ENCODE measurements at places on chromosomes 7 and 10.

GRCh38 chr10:31083765-31084184 lies 52.1 kb upstream of the ZNF438 start:
- DNase-seq = peak; percentile 16

DNA sequence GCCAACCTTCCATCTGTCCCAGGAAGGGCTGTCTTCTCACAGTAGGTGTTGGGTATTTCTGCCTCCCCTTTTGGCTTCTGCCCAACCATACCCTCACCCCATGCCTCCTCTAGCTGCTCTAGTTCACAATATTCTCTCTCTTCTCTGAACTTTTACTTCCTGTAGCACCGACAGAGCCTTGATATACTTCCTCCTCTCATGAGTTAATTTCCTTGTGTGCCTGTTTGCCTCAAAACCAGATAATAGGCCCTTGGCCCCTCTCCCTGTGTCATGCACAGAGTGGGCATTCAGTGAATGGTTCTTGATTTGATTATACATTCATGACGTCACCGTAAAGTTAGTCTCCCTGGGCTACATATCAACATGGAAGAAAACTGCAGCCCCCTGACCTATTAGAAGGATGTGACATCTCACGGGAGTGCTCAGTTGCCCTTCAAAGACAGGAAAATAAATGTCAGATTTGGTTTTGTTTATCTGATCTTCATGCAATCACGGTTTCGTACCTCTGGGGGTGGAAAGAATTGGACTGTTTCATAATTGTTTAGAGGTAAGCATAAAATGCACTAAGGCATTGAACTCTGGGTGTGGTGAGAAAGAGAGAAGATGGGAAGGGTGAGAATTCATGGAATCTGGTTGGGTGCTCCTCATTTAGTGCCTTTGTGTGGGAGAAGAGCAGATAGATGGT lies 127.7 kb downstream of the ITIH5 start:
- DNase-seq = no peak

GRCh38 chr7:157003756-157004520 lies 6.5 kb downstream of the MNX1 start:
- DNase-seq = no peak

DNA sequence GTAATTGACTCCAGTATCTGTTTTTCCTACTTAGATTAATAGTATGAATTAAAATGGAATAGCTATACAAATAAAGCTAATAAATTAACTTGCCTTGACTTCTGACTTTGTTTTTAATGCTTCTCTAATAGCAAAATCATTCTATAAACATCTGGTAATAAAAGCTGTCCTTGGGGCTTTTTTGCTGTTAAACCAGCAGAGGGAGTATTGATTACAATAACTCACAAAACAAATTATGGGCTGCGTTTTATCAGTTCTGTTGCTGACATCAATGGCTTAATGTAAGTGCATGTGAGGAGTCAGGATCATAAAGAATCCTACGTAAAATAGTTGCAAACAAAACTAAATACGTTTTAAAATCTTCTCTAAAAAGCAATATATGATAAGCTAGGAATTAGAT lies 667.8 kb downstream of the PCDH15 start:
- no peak for DNase-seq

- DNase-seq = no peak
These were observed 48.0 kb upstream of the DLG5 start for GRCh38 chr10:77974396-77975074.

DNA sequence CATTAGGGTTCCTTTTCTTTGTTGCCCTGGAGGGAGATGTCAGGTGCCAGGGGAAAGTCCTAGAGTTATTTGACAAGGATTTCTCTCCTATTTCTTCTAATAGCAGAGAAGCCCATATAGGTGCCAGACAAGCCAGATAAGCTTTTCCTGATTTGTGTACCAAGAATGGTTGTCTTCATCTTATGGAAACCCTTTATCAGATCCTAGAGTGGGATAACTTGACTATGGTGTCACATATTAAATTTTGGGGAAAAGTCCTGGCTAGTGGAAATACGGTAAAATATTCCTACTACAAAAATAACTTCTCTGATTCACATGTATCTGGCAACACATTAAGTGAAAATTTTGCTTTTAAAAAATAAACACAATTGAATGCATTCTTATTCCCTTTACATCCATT lies 1.2 kb downstream of the OR2A12 start:
- DNase-seq = no peak

DNA sequence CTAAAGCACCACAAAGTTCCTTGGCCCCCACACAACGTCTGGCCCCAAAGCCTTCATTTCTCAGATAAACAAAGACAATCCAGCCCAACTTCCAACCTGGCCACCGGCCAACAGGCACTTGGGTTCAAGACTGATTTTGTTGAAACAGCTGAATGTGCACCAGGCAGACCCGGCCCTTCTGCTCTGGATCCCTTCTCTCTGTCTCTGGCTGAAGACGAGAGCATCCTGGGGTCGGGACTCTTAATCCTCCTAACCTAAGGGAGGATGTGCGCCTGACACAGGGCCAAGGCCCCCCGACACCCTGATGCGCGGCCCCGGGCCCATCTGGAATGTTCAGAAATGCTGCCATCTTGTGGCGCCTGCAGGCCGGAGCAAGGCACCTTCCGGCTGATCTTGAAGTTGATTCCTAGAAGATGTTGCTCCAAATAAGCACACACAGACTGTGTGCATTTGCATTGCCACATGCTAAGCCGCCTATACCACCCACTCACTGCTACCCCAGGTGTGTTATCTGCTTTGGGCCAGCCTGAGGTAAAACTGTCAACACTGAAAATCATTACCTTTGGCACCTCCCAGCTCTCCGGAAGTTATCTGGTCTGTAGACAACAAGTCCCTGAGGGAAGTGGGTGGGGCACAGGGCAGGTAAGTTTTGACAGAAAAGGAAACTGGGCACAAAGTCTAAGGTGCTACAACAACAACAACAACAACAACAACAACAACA lies 98.4 kb upstream of the HABP2 start:
- no peak for DNase-seq

GRCh38 chr7:37505750-37506353 lies 57.2 kb upstream of the ELMO1 start:
- no peak for DNase-seq

- no peak for DNase-seq
These were observed 17.6 kb downstream of the CPED1 start for GRCh38 chr7:121005996-121006584.

DNA sequence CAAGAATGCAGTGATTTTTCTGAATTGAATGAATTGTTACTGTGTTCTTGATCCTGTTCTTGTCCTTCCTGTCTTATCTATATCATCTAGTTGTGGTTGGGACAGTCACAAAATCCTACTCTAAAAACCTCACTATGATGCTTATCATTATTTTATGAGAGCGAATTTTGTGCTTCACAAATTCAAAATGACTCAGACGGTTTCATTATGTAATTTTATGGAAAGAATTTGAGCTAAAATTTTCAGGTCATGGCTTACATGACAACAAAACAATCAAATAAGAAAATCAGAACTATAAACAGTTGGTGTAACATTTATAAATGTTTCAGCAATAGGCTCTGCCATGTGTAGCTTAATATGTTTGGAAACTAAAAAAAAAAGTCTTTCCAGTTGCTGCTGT lies 6.9 kb downstream of the PRKAR2B start:
- no peak for DNase-seq

DNA sequence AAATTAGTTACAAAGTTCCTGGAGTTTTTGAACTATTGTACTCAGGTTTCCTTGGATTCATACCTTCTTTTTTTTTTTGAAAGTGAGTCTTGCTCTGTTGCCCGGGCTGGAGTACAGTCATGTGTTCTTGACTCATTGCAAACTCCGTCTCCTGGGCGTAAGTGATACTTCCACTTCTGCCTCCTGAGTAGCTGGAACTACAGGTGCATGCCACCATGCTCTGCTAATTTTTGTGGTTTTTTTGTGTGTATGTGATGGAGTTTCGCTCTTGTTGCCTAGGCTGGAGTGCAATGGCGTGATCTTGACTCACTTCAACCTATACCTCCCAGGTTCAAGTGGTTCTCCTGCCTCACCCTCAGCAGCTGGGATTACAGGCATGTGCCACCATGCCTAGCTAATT lies 22.3 kb downstream of the MCM10 start:
- DNase-seq = no peak

- DNase-seq = no peak
These were observed 743 bp downstream of the RBM17 start for GRCh38 chr10:6089334-6090219.

DNA sequence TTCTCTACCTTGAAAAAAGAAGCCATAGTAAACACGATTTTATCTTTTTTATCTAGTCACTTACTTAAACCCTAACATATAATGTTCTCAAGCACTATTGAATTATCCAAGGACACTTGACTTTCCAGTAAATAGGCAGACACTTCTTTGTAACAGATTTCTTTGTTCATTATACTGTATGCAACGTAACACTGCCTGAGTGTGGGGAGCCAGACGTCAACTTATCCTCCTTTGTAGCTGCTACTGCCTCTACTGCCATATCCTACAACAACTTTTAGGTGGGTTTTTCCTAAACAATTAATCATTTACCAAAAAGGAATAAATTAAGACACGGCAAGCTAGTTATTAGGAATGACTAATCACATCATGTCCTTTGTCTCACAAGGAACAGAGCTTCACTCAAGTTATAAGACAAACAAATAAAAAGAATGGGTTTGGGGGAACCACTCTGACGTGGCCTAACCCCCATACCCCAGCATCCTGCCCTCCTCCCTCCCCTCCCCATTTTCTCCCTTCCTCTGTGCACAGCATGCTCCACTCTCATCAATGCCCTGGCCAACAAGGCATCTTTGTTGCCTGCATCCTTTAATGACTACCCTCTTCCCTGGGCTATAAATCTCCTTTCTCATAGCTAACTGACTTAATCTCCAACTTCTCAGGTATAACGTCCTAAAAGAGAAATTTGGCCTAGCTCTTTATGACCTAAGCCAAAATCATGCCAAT lies 43.3 kb downstream of the DOCK4 start:
- DNase-seq = no peak

GRCh38 chr7:122166275-122166674 lies 22.2 kb upstream of the AASS start:
- no peak for DNase-seq

DNA sequence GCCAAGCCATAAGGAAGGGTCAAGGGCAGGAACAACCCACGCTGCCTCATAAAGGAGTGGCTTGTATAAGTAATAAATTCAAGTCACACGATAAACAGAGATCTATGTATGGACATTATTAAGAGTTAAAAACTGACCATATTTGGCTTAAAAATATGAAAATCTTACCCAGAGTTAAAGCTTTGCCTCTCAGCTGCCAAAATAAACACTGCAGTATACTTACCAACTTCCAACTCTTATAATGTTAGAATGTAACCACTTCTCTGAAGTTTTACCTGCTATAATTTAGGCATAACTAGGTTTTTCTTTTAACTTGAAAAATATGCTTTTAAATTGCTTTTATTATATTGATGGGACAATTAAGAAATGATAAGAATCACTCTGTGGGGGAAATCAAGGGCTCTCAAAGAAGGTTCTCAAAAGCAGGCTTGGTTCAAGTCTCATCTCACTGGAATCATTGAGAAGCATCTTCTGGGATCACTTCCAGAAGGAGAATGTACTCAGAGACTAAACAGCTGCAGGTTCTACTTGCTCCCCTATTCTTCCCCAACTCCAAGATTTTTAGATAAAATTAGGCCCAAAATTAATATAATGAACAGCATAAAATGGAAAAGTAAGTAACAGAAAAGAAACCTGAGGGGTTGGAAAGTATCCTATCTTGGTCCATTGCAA lies 16.1 kb upstream of the CAV2 start:
- DNase-seq = no peak

- DNase-seq = no peak
These were observed 91.7 kb downstream of the SLC16A9 start for GRCh38 chr10:59617996-59618395.

DNA sequence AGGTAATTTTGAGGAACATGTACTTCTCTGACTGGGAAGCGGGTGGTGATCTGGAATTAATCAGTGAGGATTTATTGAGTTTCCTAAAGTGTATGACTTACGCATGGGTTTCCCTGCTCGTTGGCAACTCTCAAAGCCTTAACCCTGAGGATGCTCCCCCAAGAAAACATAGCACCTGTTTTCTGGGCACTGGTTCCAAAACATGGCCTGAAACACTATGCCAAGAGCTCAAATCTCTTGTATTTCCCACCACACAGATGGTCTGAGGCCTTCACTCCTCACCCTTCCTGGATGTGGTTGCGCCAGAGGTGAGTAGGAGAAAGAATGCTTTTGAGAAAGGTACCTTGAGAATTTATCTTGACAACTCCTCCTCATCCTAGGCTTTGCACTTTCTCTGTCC lies 250.4 kb downstream of the FZD1 start:
- DNase-seq = no peak

- no peak for DNase-seq
These were observed 259.8 kb upstream of the SEMA3A start for GRCh38 chr7:84454174-84454959.

DNA sequence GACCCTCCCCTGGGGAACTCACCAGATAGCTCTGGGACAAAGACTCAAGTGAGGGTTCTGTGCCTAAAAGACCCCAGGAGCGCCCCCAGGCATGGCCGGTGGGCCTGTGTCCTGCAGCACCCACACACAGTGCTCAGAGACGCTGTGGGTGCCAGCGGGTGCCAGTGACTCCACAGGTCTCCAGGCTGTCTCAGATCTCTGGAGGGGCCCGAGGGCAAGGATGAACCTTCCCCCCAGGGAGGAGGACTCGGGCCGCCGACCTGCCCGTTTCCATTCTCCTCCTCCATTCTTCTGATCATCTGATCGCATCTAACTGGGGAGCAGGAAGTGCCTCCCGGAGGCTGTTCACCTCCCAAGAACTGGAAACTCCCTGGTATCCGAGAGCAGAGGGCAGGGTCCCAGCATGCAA lies 980 bp downstream of the ADAM8 start:
- DNase-seq = no peak

- DNase-seq = no peak
These were observed 366.9 kb downstream of the XPNPEP1 start for GRCh38 chr10:109556399-109556798.

GRCh38 chr7:5701085-5701914 lies 80.2 kb downstream of the RNF216 start:
- DNase-seq = no peak

- no peak for DNase-seq
These were observed 348.7 kb upstream of the SEMA3C start for GRCh38 chr7:81267508-81267907.

- no peak for DNase-seq
These were observed 188.7 kb downstream of the PLXNA4 start for GRCh38 chr7:132387596-132387995.
